CD4-positive, alpha-beta T cell treated with Interleukin-21 for 1 hour (primary cell): ENCODE measurements at places on chromosomes 12 and 14.

DNA sequence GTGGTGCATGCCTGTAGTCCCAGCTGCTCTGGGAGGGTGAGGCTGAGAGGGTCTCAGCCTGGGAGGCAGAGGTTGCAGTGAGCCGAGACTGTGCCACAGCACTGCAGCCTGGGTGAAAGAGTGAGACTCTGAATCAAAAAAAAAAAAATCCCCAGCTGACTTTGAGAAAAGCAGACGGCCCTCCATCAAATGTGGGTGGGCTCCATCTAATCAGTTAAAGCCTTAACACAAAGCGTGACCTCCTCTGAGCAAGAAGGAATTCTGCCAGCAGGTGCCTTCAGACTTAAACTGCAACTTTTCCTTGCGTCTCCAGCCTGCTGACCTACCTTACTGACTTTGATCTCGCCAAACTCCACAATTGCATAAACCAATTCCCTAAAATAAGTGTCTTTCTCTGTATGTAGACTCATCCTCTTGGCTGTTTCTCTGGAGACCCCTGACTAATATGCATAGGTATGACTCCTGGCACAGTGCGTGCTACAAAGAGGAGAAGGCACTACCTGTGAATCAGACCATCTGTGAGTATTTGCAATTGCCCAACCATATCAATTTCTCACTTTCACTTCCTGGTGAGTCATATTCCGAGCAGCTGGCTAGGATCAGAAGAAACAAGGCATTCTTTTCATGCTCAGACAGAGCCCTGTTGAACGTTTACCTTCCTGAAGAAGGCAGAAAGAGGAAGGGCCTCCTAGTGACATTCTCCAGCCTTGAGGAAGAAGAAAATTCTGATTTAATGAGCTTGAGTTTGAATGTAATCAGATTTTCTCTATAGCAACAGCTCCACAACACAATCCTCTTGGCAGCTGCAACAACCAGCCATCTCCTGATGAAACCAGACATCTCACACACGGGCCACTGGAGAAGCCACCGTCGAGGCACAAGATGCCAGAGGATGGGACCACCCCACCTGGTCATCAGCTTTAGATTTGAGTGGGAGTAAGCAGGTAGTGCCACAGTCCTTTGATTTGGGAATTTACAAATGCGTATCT, 54.3 kb downstream of the CLMN start:
- DNase-seq, result peak; percentile 22

GRCh38 chr12:53345486-53346188, 9.5 kb upstream of the SP7 start:
- DNase-seq, result no peak

- no peak for DNase-seq
Observed at GRCh38 chr14:33836203-33836899, 114.5 kb downstream of the EGLN3 start.

DNA sequence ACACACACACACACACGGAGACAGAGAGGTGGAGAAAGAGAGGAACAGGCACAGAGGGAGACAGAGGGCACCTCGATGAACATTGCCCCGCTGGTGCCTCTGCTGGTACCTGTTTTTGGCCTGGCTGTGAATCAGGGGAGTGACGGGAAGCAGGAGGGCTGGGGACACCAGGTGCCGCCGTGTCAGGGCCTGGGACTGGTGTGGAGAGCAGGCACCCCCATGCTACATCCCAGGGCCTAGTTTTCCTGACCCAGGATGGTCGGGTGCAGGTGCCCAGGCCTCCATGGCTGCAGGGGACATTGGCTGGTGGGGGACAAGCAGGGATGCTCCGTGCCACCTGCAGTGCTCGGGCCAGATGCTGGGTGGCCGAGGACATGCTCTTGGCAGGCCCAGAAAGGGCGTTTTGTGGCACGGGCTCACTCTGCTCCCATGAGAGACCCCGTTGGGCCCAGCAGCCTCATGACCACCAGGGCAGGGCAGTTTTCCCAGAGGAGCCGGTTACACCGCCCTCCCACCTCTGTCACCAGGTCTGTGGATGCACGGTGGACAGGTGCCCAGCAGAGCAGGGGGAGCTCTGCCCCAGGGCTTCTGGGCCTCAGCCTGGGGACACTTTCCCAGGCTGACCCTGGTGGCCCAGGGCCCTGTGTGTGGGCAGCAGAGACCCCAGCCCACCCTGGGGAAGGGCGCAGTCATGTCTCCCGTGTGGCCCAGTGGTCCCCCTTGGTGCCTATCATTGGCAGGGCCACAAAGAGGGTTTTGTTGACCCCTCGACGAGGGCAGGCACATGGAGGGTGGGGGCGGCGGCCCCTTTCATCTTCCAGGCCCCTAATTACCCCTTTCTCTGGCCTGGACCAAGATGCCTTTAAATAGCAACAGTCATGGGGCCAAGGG, 207.5 kb upstream of the RTL1 start:
- no peak for DNase-seq

DNA sequence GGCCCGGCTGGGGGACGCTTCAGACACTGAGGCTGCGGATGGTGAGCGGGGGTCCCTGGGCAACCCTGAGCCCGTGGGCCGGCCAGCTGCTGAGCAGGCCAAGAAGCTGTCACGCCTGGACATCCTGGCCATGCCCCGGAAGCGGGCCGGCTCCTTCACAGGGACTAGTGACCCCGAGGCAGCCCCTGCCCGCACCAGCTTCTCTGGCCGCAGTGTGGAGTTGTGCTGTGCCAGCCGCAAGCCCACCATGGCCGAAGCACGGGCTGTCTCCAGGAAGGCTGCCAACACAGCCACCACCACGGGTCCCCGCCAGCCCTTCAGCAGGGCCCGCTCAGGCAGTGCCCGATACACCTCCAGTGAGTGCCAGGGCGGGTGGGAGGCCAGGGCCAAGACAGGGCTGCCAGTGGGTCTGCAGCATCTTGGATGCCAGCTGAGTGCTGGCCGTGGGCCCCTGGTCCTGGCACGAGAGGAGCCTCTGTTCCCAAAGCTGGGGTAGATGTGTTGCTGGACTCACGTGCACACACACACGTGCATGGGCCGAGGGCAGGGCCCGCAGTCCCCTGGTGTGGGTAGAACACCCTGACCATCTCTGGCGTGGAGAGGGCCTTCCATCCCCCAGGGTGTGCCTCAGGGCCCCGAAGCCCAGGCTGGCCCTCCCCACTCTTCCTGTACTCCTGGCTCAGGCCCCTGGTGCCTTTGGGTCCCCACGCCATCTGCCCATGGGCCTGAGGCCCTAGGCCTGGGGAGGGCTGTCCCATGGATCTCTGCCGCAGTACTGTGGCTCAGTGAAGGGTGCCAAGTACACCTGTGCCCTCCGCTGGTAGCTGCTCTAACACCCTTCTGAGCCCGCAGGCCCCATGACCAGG, 22.8 kb downstream of the CEP170B start:
- no peak for DNase-seq

DNA sequence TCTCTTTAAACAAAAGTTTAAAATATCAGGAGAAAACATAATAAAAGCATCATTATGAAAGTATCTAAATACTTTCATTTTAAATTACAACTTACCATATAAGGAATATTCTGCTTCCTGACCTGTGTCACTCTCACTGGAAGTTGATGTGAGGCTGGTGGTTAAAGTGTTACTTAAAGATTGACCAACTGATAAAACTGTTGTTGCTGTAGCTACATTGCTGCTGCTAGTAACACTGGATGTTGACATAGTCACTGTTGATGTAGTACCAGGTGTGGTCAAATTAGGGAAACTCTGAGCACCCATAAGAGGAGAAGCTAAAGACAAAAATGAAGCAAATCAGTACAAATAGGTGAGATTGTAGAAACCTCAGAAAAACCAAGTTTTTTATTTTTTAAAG, 79.9 kb downstream of the HECTD1 start:
- peak; percentile 87 for DNase-seq
